Stimulated activated CD8-positive, alpha-beta memory T cell treated with anti-CD3 and anti-CD28 coated beads, Interleukin-4, amount 100 ng/mL, for 1 hour (primary cell): ENCODE measurements at places on chromosomes 12 and 14.

GRCh38 chr12:106197906-106198623 is 49.8 kb downstream of the CKAP4 start:
- DNase-seq: no peak

- no peak for DNase-seq
Measured at GRCh38 chr12:62834971-62835547, 99.9 kb downstream of the PPM1H start.

DNA sequence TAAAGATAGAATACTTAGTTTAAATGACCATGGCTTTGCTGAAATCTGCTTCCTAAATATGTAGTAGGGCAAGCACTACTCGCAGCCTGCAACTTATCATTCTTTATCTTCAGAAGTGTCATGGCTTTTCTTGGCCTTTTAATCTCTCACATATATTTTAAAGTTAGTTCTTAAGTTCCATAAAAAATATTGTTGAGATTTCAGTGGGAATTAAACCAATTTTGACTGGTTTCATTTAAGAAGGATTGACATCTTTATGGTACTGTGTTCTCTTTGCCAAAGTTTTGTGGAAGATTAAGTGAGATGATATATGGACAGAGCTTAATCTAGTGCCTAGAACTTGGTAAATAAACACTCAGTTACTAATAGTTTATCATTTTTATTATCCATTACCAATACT is 56.7 kb downstream of the KIAA0586 start:
- no peak for DNase-seq

GRCh38 chr12:92226071-92226661 is 80.5 kb upstream of the BTG1 start:
- no peak for DNase-seq

DNA sequence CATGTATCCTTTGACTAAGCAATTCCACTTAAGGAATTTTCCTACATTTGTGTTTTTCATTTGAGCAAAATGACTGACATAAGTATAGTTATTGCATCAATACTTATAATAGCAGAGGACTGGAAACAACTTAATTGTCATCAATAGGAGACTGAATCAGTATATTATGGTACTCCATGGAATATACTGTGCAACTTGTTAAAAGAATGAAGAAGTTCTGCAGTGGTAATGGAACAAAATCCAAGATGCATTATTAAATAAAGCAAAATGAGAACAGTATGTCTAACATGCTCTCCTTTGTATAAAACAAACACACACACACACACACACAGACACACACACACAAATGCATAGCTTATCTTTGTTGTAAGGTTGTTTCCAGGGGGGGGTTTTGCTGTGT is 303.1 kb downstream of the RAD51B start:
- DNase-seq: no peak

DNA sequence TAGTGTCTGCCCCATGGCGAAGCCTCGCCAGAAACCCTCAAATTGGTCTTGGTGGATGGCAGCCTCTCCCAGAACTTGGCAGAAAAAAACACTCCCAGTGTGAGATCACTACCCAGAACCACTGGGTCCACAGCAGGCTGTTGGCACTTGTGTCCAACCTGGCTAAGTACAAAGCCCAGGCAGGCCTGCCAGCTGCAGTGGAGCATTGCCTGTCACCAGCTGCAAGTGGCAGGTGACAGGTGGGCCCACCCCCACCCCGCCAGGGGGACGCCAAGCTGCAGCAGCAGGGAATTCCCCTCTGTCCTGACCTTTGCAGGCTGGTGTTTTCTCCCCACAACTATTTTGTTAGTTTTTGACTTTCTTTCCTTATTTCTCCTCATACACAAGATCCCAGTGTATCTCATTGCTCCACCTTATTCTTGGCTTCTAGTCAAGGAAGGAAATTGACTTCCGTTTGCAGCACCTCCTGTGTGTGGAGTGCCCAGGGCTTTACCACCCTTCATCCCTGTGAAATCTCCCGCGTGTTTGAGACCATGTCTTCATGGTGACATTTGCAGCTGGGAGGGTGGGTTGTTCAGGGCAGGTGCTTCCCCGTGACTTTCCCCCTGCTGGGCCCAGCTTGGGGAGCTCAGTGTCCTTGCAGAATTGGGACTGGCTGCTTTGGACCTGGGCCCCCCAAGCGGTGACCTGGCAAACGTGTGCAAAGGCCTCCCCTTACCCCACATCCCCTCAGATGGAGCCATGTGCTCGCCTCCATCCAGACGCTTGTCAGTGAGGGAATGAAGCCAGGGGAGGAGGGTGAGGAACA is 73.8 kb upstream of the RIN3 start:
- DNase-seq: no peak
